ENCODE measurements at places on chromosomes 2 and 18.

DNA sequence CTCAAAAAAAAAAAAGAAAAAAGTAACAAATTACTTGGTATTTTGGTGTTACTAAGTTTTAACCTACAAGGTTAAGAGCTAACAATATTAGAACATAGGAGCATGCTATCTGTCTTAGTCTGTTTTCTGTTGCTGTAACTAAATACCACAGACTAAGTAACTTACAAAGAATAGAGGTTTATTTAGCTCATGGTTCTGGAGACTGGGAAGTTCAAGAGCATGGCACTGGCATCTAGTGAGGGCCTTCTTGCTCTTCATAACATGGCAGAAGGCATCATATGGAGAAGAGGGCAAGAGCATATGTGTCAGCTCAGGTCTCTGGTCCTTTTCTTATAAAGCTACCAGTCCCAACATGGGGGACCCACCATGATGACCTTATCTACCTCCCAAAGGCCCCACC lies 36.5 kb downstream of the SMARCAL1 start:
- DNase-seq, result no peak

GRCh38 chr2:203432811-203433210 lies 102.3 kb downstream of the RAPH1 start:
- no peak for DNase-seq

DNA sequence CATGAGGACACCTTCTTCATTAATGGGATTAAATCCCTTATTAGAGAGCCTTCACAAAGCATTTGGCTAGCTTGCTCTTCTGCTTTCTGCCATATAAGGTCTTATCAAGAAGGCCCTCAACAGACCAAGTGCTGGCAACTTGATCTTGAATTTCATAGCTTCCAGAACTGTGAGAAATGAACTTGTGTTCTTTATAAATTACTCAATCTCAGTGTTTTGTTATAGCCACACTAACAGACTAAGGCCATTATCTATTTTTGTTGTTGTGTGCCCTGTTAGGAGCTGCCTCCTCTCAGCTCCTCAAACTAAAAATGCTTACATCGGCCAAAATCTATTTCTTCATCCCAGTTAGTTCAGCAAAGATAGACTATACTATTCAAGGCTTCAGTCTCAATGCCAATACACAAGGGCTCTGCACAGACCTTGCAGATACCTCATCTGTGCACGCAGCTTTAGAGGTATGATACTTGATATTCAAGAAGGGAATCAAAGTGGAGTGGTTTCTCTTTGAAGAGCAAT lies 182.9 kb downstream of the GPD2 start:
- no peak for DNase-seq

GRCh38 chr2:105569606-105570005 lies 170.8 kb upstream of the FHL2 start:
- DNase-seq, result no peak

DNA sequence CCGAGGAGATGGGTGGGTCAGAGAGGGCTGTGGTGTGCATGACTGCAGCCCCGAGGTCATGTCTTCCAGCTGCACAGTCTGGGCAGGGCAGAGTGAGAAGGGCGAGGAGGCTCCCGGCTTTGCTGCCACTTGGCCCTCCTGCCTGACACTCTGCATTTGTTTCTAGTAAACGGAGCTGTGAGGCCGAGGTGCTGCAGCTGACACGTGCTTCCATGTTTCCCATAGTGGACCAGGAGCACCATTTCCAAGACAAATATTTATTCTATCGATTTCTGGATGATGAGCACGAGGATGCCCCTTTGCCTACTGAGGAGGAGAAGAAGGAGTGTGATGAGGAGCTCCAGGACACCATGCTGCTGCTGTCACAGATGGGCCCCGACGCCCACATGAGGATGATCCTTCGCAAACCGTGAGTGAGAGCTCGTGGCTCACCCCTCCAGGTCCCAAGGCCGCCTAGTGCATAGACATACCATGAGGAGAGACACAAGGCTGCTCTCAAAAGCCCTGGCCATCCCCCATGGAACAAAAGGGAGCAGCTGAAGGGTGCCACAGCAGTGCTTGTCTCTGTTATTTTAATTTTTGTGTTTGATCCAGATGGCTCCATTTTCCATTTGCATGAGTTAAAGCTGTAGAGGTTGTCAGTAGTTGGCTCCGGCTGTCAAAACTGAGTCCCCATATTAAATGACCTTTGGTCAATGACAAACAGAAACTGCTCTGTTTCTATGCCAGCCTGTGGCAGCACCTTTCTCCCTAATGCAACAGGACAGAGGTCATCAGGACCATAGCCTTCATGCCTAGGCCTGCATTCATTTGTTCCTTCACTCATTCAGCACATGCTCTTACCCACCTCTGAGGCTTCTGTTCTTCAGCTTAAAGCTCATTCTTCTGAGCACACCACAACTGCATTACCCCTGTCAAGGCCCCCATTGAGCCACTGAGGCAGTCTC lies 108.3 kb upstream of the MAP3K20 start:
- DNase-seq, result no peak
